ENCODE measurements at places on chromosomes 5 and 9.

GRCh38 chr9:103037508-103038477 is 42.7 kb downstream of the CYLC2 start:
- DNase-seq: no peak

GRCh38 chr9:110615498-110615897 is 36.0 kb upstream of the SVEP1 start:
- no peak for DNase-seq

- DNase-seq: no peak
These were observed 47.5 kb downstream of the COL27A1 start for GRCh38 chr9:114202849-114203248.

GRCh38 chr9:135087489-135087792 is at the start of gene OLFM1:
Gene OLFM1, plus strand, starts transcription at chr9:135087668. Its CDS starts 322 bp downstream, at chr9:135087990.
- DNase-seq: no peak

DNA sequence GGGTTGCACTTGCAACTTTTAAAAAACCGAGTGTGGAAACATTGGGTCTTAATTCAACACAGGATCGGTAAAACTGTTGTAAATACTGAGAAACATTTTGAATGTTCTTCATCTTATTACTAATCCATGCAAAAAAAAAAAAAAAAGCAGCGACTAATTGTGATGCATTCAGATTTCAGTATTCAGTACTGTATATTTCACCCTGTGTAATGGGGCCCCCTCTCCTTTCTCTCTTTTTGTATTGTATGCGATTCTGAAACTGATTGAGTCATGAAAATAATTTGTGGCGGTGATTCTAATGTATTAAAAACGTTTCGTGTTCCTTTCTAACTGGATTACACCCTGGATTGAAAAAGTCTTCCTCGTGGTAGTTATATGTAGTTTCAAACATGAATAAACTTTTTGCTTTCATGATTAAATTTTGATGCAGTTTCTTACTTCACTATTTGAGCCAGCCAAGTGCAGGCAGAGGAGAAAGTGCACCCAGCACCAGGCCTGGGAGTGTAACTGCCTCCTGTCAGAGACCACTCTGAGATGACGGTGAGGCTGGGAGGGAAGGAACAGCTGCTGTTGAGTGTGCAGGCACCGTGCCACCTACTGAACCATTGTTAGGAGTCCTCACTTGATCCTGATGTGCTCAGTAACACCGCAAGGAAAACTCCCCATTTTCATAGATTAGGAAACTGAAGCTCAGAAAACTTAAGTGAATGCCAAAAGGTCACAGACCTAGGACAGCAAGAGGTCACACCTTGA is 220.0 kb downstream of the PBX3 start:
- no peak for DNase-seq

GRCh38 chr9:98241357-98242300 is 13.8 kb downstream of the TBC1D2 start:
- no peak for DNase-seq

DNA sequence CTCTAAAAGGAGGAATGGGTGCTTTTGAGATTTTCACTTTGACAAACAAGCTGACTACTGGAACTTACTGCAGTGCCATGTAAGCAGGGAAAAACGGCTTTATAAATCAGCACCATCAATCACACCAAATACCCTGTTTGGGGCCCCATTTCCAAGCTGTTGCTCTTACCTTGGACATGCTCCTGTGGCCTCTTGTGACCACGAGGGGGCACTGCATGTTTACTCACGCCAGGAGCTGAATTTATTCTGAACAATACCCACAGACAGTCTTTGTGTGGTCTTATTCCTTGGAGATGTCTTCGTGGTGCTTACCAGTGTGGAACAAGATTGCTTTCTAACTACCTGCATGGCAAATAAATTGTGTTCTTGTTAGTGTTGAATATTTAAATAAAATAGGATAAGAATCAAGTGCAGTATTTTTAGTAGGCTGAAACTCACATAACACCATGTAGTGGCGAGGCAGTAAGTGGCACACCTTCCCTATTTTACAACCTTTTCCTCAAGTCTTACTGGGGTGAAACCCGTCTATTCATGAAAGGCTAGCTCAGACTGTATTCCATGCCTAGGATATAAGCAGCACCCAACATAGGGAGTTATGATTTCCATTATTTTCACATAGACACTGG is 155.5 kb upstream of the NMUR2 start:
- DNase-seq: peak; percentile 7

- no peak for DNase-seq
These were observed 34.6 kb upstream of the ADAMTS16 start for GRCh38 chr5:5105531-5105930.

- DNase-seq: no peak
These were observed 118.7 kb upstream of the SLCO6A1 start for GRCh38 chr5:102617191-102618187.

DNA sequence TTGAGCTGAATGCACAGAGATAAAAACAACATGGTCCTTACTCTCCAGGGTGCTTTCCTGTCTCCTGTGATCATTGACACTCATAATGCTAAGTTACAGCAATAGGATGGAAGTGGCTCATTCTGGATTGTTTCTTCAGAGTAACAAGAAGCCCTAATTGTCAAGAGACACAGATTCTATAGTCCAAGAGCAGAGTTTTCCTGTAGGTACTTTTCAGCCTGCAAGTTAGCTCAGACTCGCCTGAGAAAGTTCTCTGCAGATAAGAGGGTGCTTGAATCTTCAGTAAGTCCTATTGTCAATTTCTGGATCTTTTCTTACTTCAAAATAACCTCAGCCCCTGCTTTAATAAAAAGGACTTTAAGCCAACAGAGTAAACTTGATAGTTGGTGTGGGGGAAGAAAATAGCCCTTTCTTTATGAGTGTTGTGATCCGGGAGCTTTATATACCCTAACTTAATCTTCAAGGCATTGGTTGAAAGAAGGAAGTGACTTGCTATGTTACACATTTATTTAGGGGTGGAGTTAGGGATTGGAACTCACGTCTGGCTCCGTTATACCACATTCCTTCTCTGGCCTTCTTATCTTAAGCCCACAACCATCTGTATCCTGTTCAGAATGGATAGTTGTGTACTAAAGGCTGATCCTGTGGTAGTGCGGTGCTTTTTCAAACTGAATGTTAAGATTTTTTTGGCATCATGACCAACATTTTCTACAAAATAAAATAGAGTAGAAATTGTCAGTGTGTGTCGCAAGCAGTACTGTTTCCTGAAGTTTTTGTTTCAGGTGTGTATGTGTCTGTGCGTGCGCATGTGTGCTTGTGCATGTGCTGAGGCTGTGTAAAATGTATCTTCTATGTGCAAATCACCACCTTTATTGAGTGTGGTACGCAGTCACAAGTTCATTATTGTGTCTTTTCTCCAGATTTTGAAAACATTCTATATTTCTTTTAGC is 173.9 kb downstream of the WDR70 start:
- DNase-seq: no peak

DNA sequence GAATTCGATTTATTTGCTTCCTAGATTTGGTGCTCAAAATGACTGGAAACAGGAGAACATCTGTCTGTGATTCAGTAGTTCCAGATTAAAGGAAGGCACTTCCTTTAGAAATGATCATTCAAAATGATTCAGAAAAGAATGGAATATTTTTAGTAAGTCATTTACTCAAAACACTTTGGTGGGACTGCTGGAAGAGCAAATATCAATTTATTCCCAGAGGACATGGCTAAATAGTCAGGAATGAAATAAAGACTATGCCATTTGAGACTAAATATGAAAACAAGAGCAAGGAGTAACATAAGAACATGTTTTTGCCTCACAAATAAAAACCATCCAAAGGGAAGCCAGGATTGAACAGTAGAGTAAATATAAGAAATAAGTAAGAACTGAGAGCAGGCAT is 138.6 kb upstream of the RASA1 start:
- no peak for DNase-seq

- no peak for DNase-seq
These were observed 291.8 kb upstream of the DAB2 start for GRCh38 chr5:39716532-39717028.

GRCh38 chr5:132030610-132031009 is 19.2 kb upstream of the ACSL6 start:
- no peak for DNase-seq

DNA sequence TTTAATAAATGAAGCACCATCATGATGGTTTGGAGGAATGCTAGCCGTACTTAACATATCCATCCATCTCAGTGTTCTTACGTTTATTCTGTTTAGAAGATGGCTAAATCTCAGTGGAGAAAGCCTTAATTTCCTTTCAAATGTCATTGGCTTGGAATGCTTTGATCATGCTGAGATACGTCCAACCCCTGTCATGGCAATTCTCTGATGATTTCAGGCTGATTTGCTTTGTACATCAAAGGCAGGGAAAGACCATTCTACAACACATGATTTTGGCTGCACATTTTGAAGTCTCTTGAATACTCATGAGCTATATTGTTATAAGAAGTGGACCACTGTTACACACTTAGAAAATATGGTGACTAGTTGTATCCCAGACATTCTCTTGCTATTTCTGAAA is 1048.4 kb downstream of the MAT2B start:
- no peak for DNase-seq

- DNase-seq: no peak
These were observed 98.6 kb upstream of the SLC25A48 start for GRCh38 chr5:135735831-135736230.

GRCh38 chr5:73464016-73464745 is 15.6 kb upstream of the FOXD1 start:
- DNase-seq: no peak

DNA sequence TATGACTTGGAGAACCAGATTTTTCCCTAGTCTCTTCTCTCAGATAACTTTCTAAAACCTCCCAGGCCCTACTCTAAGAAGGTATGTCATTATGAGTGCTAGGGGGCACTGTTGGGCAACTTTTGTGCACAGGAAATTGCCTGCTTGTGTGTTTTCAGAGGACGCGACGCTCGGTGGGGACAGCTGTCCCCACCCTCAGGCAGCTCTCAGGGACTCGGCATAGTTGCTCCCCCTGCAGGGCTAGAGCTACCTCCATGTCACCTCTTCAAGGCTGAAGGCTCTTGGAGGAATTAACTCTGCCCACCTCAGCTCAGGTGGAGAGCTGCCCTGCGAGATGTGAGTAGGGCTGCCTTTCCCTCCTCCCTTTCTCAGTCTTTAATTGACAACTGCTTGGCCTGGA is 10.2 kb upstream of the TIFAB start:
- peak; percentile 32 for DNase-seq

GRCh38 chr5:176541338-176542134 is 4.3 kb upstream of the RNF44 start:
- DNase-seq: no peak

GRCh38 chr5:74044936-74045335 is 418.9 kb downstream of the ARHGEF28 start:
- DNase-seq: no peak

GRCh38 chr5:100043475-100043874 is 491.7 kb upstream of the FAM174A start:
- no peak for DNase-seq

DNA sequence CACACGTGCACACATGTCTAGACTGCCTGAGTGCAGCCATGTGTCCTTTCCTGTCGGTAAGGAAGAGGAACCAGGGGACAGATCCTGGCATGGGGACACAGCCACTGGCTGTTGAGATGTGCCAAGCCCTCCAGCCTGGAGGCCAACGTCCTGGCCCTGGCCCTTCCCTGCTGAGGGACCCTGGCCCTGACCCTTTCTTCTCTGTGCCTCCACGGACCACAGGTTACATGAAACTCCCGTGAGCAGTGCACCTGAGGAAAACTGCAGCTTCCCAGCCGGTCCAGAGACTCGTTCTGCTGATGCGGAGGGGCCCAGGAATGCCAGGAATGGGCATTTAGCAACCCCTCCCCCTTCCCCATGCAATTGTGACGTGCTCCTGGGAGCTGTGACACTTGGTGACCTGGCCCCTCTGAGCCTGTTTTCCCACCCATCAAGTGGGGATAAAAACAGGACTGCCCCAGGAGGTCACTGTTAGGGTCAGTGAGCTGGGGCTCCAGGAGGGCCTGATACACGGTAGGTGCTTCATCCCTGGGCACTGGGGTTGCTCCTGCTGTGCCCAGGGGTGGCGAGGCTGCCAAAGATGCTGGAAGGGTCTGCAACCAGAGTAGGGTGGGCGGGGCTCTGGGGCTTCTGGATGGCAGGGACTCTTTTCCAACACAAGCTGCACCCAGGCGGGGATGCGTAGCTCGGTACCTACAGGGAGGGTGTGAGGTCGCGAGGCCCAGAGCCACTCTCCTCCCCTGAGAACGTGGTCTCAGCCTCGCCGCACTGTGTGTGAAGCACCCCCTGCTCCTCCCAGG is 151.5 kb downstream of the C9orf50 start:
- DNase-seq: no peak

GRCh38 chr9:114059047-114059803 is 18.9 kb downstream of the AMBP start:
- DNase-seq: no peak

DNA sequence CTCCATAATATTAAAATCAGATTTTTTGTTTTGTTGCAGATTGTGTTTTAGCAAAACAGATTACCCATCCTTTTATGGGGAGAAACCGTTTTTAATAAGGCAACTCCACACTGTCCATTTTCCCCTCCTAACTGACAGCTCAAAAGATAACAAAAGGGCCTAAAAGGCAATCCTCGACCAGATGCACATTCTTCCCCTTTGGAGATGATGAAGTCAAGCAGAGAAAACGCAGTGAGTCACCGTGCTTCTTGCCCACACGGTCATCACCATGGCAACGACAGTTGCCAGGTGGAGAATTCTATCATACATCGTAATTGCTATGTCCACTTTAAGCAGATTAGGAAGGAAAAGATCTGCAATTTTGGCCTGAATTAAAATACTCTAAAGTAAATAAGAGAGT is 96.4 kb downstream of the DIRAS2 start:
- peak; percentile 88 for DNase-seq

DNA sequence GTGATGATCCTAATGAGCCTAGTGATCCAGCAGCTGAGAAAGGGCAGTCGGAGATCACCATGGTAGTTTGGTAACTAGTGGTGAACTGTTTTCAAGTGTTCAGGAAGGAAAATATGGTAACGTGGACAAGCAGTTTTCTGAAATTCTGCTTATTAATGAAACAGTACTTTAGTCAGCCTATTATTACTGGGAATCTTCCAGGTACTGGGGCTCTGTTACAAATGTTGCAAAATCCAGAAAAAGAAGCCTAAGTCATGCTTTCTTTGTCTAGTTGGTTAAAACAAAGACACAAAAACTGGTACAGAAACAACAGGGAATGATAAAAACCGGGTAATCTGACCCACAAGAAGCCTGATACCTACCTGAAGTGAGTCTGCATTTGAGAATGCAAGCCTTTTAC is 18.2 kb downstream of the TTC23L start:
- DNase-seq: no peak

DNA sequence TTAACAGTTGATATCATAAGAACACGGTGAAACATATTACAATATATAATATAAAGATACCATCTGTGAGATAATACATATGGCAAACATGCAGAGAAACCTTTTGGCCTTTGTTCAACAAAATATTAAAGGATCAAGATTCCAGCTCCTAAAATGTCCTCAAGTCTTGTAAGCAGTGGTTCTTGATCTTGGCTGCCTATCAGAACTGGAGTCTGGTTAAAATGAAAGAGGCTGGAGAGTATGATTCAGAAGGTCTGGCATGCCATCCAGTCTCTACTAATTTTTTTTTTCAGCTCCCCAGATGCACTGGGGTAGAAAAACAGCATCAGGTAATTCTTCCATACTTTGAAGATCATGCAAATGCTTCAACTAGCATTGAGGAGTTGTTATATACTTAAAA is 83.2 kb downstream of the TNC start:
- no peak for DNase-seq

GRCh38 chr5:11557063-11557462 is 347.2 kb downstream of the CTNND2 start:
- DNase-seq: no peak
